Hypothalamus (tissue), 51 donors: ENCODE measurements at places on chromosomes 11 and 22.

DNA sequence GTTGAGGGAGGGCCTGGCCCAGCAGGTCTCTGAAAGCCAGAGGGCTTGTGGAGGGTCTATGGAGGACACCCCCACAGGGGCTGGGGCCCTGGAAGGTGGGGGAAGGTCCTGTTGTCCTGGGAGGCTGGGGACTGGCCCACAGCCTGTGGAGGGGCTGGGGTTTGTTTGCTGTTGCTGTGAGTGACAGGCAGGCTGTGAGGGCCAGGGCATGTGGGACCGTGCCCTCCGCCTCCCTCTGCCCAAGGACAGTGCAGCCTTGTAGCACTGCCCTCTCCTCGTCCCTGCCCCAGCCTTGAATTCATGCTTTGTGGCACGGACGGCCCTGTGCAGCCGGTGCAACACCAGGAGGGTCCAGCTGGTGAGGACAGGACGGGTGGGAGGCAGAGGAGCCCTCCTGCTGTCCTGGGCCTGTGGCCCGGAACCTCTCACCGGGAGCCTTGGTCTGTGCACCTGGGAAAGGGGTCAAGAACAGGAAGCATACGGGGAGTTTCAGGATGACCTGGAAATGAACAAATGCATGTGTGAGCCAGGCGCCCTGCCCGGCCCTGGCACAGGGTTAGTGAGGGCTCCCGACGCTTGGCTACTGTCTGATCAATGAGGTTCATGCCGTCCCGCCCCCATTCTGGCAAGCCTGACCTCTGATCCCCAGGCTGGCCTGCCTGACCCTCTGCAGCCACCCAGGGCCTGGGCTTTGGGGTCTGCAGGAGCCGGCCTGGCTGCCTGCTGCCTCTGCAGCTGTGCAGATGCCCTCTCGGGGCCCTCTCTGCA is 37.4 kb upstream of the PRODH start:
- no peak for DNase-seq

DNA sequence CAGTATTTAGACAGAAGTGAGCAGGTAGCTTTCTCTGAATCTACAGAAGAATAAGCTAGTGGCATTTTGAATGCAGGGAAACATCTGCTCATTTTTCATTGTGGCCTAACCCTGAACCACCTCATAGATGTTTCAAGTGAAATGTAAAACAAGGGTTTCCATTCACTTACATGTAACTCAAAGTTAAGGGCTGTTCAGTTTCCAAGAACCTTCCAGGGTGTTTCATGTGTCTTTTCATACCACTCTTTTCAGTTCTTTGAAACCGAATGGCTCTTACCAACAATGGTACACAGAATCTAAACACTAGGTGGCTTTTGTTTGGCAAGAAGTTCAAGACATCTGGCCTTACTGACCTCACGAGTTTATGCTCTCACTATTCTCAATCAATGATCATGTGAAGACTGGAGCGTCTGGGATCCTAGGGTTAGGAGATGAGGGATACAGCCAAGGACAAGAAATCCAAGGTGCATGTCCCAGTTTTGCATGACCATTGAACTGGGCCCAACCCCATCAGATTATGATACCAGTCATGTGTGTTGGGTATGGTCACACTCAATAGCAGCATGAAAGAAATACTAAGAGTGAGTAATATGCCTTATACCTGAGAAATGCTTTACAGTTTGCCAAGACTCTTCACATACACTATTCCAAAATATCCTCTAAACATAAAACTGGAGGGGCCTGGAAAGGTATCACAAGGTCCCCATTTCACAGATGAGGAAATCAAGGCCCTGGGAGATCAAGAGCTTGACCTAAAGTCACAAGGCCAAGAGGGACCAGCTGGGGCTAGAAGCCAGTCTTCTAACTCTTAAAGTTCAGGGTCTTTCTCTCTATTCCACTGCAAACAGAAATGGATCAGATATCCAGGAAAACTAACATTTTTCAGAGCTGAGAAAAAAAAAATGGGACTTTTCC is 92.7 kb downstream of the ETS1 start:
- DNase-seq = no peak

DNA sequence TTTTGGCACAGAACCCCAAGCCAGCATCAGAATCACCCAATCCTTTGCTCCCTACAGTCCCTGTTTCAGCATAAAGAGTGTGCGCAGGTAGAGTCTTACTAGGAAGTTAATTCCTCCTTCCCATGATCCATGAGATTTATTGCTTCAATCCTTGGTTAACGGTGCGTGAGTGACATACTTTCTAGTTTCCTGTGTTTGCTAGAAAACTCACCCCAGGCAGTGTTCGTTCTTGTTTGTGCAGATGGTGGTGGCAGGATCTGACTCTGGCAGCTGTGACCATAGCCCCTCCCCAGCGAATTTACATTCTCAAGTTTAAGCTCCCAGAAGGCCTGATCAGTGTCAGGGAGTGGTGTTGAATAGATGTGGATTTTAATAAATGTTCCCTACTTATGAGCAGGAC is 106.7 kb upstream of the CCT8L2 start:
- DNase-seq = no peak

DNA sequence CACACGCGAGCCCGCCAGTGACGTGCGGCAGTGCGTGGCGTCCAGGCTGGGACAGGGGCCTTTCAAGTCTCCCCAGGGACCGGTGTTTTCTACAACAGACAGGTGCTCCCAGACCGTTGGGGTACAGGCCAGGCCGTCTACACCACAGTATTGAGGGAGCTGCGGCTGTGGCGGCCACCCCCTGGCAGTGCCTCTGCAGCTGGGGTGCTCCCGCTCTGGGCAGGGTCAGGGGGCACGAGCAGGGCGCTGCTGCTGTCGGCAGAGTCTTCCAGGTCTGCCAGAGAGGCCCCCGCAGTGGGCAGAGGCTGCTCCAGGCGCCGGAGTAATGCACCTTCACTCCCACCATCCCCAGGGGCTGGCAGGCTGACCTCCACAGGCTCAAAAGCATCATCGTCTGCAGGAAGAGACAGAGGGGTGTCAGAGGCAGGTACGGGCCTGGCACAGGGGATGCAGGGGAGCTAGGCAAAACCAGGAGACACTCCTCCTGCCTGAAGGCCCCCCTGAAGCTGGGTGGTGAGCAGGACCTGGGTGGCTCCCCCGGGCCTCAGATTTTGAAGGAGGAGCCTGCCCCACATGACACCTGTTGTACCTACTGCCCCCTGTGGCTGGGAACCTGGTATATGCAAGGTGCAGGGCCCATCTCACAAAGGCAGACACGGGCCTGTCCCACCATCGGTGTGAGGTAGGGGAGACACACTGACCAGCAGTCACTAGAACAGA is 83.3 kb downstream of the DGCR2 start:
- DNase-seq = no peak

- DNase-seq = no peak
Measured at GRCh38 chr22:31036671-31037550, 44.2 kb upstream of the SMTN start.

DNA sequence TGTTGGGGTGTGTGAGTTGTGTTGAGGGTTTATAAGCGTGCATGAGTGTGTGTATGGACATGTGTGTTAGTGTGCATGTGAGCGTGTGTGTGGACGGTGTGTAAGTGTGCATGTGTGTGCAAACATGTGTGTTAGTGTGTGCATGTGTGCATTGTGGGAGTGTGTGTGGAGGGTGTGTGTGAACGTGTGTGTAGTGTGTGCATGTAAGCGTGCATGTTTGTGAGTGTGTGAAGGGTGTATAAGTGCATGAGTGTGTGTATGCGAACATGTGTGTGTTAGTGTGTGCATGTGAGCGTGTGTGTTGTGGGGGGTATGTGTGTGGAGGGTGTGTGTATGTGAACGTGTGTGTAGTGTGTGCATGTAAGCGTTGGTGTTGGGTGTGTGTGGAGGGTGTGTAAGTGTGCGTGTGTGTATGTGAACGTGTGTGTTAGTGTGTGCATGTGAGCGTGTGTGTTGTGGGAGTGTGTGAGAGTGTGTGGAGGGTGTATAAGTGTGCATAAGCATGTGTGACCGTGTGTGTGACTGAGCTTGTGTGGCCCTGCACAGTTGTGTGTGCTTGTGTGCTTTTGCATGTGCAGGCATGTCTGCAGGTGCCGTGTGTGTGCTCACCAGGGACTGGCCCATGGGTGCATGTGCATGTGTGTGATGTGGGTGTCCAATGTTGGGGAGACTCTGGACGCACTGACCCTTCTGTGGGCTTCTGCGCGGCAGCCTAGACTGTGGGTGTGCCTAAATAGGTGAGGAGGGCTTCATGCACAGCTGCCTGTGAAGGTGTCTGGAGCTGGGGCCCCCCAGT is 866.2 kb downstream of the TBC1D22A start:
- DNase-seq = no peak

GRCh38 chr11:128806506-128807261 is 60.4 kb downstream of the KCNJ1 start:
- no peak for DNase-seq

DNA sequence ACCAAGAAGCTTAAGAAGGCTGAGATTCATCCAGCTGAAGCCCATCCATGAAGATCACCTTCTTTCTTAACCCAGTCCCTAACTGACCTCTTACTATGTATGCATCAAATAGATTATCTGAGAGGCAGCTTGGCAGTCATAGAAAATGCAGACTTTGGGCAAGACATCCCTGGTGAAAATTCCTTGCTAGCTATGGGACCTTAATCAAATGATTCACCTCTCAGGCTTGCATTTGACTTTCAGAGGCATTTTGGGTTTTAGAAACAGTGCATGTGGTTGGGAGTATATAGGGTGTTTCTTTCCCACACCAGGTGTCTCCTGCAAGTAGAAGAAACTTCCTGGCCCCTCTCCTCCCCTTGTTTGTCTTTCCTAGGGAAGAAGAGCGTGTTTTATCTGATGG is 188.5 kb upstream of the ISX start:
- no peak for DNase-seq

GRCh38 chr11:75778962-75779361 is 10.4 kb downstream of the DGAT2 start:
- DNase-seq = no peak

DNA sequence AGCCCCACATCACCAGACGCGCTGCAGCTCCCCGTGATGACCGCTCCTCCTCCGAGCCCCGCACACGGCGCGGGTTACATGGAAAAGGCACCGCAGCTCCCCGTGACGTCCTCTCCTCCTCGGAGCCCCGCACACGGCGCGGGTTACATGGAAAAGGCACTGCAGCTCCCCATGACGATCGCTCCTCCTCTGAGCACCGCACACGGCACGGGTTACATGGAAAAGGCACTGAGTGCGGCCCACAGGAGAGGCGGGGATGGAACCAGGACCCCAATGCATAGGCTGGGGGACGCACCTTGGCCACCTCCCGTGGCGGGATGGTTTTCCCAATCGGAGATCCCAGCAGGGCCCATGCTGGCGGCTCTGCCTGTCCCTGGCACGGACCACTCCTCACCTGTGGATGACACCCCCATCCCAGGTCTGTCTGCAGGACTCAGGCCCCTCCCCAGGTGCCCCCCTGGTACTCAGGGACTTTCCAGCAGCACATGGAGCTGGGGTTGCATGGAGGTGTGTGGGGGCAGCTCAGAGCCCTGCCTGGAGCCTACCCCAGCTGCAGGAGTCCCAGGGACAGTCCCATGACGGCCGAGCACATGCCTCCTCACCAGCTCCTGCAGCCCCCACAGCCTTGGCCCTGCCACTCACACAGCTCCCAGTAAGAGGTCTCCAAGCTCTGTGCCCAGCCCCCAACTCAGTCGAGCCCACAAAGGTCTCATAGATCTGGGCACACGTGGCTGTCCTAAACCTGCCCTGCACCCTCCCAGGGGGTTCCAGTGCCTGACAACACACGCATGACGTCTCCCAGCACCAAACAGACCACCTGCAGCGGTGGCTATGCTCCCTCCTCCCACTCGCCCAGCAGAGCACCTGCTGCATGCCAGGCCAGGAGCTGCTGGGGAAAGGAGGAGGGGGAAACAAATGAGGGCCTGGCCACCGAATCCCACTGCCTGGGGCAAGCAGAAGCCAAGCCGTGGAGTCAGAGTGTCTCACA is 166.6 kb downstream of the BRD1 start:
- no peak for DNase-seq

DNA sequence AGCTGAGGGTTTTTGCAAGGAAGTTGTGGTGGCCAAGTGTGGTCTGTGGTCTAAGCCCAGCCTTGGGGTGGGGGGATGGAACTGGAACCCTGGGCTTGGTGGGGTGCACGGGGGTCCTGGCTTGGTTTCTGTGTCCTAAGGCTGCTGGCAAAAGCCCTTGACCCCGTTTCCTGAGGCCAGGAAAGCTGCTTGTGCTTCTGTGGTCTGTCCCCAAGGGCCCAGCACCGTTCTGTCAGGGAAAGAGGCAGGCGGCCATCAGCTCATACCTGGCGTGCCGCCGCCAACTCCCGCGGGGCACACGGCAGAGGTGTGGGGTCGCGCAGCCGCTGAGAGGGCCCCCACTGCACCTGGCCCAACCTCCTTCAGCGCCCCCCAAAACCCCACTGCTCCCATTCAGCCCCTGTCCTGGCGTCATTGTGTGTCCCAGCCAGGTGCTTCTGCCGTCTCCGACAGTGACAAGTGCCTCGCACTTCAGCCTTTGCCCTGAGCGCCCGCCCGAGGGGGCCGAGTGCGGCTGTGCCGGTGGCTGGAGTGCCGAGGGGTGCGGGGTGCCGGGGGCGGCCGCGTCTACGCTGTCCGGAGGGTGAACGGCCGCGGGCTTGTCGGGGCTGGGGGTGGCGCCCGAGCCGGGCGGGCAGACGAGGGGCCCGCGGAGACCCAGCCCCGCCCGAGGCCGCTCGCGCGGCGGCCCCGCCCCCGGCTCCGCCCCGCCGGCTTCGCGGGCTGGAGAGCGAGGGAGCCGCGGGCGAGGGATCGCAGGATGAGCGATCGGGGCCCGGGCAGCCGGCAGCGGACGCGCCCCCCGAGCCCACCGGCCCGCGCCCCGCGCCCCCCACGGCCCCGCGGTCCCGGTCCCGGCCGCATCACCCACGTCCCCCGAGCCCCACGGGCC is at the start of gene CNIH2:
Gene CNIH2, plus strand, starts transcription at position 705 of the 892 bp plus-strand sequence. CDS start 282 bp downstream, outside the sequence.
- DNase-seq = no peak

- DNase-seq = no peak
Measured at GRCh38 chr22:35611891-35612576, 5.1 kb downstream of the MB start.

DNA sequence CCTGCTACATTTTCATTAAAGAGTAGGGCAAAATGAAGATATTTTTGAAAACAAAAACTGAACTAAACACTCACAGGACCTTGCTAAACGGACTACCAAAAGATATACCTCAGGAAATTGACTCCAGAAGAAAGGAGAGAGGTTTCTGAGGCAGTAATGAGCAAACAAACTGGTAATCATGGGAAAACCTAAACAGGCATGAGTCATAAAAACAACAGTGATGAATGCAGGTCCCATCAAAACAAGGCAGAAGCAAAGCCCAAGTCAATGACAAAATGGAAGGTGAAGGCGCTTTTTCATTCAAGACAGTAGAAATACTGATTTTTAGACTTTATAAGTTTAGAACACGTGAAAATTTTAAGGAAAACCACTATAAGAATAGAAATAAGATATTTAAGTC is 104.5 kb downstream of the EFCAB6 start:
- DNase-seq = no peak

- no peak for DNase-seq
Measured at GRCh38 chr22:17966403-17966717, 58.0 kb downstream of the MICAL3 start.

- no peak for DNase-seq
Measured at GRCh38 chr11:128187835-128188234, 399.5 kb downstream of the ETS1 start.

GRCh38 chr11:23644443-23644842 is 784.2 kb upstream of the CCDC179 start:
- DNase-seq = no peak
